SK-N-MC (cell line): ENCODE measurements at places on chromosomes 7 and 10.

DNA sequence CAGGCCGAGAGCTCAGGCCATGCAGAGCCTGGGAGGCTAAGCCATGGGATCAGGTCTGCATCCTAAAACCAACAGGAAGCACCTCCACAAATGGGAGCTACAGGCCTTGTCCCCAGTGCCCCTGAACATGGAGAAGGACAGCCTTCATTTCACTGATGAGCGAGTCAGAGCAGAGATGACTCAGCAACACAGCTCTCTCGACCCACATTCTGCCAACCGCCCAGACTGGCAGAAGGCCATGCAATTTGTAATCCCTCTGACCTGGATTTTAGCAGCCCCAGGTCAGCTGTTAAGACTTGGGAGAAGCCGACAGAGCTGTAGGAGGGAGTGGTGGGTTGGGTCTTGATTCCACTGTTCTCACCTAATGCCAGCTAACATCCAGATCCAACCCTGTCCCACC, 25.5 kb downstream of the VOPP1 start:
- no peak for DNase-seq

GRCh38 chr10:29951441-29951931, 107.9 kb downstream of the JCAD start:
- DNase-seq: no peak

DNA sequence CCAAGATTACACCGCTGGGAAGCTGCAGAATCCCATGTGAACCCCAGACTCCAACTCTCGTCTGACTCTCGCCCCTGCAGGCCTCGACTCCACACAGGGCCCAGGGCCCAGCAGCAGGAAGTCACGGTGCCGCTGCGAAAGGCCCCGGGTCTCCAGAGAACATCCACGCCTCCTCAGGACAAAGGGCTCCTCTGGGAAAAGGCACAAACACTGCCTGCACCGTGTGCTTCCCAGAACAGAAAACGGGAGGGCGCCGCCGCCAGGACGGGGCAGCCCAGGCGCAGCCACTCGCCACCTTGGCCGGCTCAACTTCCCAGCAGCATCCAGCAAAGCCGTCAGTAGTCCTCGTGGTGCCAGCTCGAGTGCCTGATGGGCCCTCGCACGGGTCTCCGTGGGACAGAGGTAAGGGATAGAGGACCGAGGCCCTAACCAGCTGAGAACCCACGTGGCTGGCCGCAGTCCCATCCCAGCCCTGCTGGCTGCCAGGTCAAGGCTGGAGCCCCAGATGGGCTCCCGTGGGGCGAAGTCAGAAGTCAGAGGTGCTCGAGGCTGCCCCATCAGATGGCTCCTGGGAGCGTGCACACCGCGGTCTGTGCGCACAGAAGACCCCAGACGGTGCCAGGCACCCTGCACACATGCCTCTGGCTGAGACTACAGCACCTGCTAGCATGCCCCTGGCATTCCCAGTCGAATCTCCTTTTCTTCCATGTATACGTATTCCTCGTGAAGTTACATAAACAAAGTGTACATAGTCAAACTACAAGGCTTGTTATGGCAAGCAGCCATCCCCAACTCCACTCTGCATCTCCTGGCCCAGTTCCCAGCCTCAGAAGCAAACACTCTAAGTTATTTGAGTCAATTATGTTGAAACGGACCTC, 60.2 kb downstream of the MAD1L1 start:
- peak; percentile 57 for DNase-seq

GRCh38 chr10:102322914-102323313, 72.6 kb upstream of the NFKB2 start:
- no peak for DNase-seq

DNA sequence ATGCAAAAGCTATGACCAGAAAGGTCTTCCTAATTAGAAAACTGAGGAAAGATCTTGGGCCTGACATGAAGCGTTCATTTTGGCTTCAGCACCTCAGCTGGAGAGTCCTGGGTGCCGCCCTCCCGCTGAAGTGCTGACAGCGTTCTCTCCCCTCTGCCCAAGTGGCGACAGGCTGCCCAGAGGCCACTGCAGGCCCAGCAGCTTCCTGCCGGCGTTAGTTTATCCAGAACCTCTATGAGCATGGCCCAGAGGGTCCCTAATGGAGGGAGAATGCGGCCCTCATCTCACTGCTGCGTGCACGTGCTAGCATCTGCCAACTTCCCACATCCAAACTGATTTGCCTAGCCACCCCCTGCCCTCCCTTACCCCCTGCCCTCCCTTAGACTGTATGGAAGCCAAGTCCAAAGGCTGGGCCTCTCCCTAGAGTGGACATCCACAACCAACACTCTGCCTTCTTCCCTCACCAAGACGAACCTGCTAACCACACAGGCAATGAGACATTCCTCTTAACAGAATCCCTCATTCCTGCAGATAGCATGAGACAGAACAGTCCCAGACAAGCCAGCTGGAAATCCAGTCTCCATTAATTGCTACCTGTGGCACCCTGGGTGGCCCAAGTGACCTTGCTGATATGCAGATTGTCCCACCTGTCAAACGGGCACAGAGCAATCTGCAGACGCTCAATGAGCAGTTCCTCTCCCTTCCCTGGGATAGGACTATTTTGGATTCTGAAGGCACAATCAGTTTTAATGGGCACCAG, 108.4 kb downstream of the C10orf90 start:
- no peak for DNase-seq

DNA sequence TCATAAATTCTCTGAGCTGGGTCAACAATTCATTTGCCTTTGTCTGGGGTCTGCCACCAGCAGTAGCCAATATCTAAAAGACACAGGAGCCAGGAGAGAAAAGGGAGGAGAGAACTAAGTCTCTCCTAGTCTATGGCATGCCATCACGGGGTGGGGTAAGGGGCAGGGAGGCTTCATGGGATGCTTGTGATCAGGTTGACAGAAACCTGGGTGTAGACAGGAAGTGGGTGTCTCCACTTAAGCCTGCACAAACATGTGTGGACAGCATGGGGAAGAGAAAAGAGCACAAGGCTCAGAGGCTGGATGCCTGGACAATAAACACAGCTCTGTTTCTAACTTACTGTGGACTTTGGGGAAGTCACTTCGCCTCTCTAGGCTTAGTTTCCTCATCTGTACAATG, 11.5 kb upstream of the C10orf53 start:
- no peak for DNase-seq

- DNase-seq: no peak
Observed at GRCh38 chr10:88728107-88728763, 22.2 kb downstream of the LIPK start.

- no peak for DNase-seq
Observed at GRCh38 chr7:70505468-70505867, 626.5 kb upstream of the GALNT17 start.

DNA sequence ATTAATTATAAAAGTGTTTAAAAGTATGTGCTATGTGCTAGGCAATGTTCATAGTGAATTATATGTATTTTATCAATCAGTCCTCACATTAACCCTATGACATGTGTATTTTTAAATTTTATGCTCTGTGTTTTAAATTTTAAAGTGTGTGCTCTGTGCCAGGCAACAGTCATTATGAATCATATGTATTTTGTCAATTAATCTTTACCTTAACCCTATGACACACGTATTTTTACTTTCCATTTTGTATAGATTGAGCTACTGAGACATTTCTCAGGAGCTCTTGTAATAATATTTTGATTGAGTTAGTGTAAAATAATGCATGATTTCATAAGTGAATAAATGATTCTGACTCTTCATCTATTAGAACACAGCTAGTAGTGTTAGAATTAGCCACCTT, 117.8 kb downstream of the THSD7A start:
- DNase-seq: no peak

DNA sequence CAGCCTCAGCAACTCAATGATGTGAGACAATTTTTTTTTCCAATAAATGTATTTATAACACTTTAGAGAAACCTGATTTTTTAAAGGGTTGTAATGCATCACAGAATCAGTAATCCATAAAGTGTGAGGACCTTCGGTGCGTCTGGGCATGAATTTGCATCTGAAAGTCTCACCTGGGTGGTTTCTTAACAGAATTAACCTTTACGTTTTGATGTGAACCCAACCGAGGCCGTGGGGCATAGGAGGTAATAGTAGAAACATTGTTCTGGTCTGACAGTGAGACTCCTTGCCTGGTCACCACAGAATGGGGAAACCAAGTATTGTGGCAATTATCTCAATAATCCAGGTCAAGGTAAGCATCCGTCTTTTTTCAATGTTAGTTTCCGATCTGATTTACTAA, 114.6 kb downstream of the PRKCQ start:
- DNase-seq: no peak

GRCh38 chr7:46393142-46393541, 472.1 kb upstream of the IGFBP3 start:
- no peak for DNase-seq

DNA sequence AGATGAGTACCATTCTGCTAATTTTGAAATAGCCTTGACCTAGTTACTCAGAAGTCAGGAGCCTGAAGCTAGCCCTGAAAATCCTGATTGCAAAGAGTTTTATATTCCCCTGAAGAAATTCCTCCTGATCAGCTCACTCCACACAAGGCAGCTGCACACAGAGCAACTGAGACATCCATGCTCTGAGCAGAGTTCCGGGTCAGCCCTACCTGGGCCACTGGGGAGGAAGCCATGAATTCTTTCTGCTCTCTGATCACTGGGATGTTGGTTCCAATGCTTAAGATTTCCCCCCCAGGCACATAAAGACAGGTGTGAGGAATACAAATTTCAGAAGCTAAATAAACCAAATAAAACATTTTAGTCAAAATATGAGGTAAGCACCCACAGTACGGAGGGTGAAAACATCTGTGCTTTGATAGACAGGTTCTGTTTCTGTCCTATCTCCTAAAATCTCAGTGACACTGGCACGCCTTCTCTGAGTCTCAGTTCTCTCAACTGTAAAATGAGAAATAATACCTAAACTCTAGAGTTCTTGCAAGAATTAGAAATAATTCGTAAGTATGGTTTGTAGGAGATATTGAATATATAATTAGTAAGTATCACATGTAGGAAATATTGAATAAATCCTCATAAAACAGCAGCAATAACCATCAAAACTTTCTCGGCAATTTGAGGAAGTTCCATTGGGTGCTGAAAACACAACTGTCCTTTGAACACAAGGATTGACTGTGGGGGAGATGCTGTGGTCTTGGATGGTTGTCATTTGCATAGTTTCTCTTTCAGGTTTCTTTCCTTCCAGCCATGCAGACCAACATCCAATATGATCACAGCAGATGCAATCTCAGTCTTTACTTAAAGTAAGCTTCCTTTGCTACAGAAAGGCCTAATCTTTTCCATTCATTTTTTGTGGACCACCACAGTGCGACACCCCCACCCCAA, 133.0 kb upstream of the TNS3 start:
- DNase-seq: no peak

DNA sequence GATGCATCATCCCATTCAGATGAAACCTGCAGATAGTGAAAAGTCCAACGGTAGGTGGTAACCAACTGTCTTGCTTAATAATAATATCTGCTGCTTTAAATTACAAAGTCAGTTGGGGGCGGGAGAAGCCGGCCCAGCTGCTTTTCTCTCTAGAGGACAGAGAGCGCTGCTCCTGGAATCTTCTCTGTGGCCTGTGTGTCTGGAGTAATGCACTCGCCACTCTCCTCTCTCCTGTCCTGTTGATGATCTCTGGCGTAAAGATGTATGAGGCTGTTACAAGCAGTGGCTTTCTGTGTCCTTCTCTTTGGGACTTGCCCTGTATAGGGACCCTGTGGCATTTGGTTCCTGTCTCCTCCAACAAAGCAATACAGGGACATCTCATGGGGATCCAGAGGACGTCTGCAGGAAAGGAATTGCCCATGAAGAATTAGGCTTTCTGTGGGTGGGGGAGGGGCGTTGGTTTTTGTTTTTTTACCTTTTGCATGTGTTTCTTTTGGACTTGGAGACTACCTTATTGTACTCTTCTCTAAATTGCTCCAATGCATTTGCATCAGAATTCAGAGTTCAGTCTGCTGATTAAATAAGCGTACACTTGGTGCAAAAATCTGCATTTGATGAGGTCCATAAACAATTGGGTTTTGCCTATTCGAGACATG, 231.6 kb downstream of the CELF2 start:
- no peak for DNase-seq

- DNase-seq: no peak
Observed at GRCh38 chr10:103917302-103918052, 507 bp downstream of the STN1 start.

- DNase-seq: no peak
Observed at GRCh38 chr10:27500886-27501285, 3.2 kb upstream of the RAB18 start.

- DNase-seq: no peak
Observed at GRCh38 chr7:34488766-34489165, 169.3 kb upstream of the NPSR1 start.

DNA sequence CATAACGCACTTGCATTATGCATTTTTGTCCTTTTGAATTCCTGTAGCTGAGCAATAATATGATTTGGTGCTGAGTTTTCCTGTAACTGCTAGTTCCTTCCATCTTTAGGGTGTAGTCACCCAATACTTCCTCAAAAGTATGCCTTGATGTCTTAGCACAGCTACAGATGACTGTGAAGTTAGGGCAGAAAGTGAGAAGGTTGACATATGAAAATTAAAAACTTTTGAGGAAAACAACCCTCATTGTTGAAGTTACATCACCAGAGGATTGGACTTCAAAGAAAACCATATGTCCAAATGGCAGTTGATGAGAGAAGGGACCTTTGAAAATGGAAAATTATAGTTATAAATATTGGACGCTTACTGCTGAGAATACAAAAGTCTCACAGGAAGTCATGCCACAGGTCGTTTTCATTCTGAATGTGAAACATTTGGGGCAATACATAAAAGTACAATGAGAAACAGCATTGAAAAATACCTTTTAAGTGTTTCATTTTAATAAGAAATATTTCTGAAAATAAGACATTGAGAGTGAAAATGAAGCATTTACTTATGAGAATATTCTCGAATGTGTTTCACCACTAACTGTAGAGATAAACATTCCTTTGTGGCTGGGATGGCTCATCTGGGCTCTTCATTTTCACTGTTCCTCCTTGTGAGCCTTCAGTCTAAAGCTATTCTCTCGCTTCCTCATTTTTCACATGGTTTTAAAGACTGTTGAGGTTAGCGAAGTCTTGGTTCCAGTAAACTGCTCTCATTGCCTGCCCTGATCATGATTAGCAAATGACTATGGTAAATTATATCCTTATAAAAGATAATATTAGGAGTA, 61.4 kb upstream of the NME8 start:
- no peak for DNase-seq

DNA sequence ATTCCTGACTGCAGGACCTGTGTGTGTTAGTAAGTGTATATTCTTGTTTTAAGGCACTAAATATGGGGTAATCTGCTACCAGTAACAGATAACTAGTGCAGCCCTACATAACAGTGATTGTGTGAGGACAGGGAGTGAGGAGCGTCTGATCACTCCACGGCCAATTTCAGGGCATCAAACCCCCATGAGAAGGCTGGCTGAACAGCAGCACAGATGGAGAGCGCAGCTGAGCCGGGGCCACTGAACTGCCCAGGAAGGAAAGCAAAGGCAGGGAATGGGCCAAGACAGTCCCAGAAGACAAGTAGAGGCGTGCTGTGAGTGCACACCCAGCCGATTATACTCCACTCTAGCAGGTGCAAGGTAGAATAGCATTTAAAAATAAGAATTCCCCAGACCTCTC, 157.1 kb upstream of the CHST15 start:
- no peak for DNase-seq
